Renal cortical epithelial cell (primary cell): ENCODE measurements at places on chromosomes 12 and 14.

DNA sequence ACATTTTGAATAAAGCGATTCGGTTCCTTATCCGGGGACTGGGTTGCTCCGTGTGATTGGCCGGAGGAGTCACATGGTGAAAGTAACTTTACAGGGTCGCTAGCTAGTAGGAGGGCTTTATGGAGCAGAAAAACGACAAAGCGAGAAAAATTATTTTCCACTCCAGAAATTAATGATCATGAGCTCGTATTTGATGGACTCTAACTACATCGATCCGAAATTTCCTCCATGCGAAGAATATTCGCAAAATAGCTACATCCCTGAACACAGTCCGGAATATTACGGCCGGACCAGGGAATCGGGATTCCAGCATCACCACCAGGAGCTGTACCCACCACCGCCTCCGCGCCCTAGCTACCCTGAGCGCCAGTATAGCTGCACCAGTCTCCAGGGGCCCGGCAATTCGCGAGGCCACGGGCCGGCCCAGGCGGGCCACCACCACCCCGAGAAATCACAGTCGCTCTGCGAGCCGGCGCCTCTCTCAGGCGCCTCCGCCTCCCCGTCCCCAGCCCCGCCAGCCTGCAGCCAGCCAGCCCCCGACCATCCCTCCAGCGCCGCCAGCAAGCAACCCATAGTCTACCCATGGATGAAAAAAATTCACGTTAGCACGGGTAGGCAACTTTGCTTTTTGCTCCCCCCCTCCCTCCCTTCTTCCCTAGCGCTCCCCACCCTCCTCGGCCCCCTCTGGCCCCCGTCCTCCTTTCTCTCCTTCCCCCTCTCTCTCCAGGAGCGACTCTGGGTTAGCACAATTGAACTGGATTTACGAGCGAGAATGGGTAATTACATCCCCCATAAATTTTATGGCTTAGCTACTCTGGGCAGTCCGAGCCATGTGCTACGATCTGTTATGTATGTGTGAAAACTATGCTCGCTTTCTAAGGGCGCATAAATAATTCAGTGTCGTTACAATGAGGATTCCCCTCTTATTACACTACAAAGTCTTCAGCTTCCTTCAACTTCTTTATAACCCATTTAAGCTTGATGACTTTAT lies at the start of gene HOXC4:
HOXC4 (plus strand) TSS at position 85 of the 991 bp plus-strand sequence; CDS start at position 173, 88 bp downstream.
- DNase-seq: peak; percentile 48

DNA sequence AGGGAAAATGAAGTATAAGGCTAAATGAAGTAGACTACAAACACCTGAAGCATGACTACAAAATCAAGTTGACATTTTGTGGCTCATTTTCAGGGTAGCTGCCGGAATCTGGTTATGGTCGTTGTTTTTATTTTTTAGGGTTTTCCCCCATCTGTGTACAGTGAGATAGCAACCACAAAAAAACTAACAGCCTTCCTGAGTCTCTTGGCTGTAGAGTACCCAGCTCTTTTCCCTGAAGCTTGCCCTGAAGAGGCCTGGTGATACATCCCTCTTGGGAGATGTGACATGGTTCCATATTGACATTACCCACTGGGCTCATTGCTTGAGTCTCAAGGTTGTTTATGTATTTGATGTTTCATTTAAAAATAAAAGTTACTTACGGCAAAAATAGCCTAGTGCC lies 424.0 kb downstream of the ZFP36L1 start:
- no peak for DNase-seq

- DNase-seq: no peak
These were observed 30.3 kb upstream of the CLIP1 start for GRCh38 chr12:122452701-122453285.

DNA sequence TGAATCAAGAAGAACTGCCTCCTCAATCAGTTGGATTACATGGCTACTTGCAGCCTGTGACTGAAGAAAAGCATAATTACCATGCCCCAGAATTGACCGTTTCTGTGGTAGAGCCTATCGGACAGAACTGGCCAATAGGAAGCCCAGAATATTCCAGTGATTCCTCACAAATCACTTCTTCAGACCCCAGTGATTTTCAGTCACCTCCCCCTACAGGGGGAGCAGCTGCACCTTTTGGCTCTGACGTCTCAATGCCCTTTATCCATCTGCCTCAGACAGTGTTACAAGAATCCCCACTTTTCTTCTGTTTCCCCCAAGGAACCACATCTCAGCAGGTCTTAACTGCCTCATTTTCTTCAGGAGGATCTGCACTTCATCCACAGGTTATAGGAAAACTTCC lies 80.8 kb downstream of the RAD52 start:
- no peak for DNase-seq
